GM13977 (cell line): ENCODE measurements at places on chromosomes 6 and 20.

DNA sequence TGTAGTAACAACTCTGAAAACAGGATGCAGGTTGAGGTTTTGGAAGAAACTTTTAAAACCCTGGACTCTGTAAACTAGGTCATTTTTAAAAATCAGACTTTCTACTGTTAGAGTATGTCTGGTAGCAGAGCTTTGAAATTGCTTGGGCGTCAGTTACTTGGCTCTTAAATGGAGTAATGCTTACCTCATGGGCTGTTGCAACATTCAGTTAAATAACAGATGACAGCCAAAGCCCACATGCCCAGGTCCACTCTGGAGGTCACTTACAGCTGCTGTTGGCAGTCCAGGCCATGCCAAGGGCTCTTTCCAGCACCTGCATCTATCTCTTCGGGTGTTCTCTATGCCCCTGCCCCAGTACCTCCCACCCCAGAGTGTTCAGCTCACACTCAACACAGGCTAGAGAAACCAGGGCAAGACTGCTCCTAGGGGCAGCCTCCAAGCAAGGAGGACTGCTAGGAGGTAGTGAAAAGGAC is 96.4 kb downstream of the BANF2 start:
- no peak for DNase-seq

DNA sequence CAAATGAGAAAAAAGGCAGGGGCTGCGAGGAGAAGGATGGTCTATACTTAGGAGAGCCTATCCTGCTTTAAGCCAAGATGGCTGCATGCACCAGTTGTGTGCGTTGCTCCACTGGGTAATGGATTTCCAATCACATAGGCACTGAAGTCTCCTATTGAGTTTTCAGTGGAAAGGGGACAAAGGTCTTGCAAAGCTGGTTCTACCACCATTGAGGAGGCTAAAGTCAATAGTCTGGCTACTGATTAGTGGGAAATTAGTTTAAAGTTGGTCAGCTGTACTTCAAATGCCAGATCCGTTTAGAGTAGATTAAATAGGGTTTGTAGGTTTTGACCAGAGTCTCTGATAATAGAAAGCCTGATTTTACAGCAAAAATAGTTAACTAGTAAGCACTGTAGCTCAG is 104.9 kb downstream of the SESN1 start:
- DNase-seq = no peak

GRCh38 chr6:79334674-79335073 is 100.2 kb upstream of the HMGN3 start:
- DNase-seq = no peak

DNA sequence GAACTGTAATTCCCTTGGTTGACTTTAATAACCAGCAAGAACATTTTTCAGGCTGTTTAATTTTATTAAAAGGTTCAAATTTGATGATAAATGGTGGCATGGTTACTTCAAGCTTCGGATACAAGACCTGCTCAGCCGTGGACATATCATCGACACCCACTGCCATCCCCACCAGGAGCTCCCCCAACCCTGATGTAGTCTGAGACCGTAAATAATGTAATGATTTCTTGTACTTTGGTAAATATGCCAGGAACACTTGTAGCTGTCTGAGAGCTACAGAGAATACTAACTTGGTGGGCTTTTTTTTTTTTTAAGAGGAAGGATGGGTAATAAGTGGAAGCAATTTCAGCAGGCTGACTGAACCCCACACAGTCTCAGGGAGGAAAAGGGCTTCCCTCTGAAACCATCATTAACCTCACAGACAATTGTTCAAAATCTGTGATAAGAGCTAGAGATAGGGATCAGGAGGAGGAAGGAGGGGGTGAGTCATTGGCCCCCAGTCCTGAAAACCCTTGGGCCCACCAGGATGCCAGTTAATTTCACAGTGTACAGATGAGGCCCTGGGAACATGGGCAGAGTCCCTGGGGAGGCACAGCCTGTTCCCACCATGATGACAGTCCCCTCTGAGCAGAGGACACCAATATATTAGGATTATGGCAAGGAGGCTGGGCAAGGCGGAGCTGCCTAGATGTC is 56.0 kb downstream of the APCDD1L start:
- no peak for DNase-seq

DNA sequence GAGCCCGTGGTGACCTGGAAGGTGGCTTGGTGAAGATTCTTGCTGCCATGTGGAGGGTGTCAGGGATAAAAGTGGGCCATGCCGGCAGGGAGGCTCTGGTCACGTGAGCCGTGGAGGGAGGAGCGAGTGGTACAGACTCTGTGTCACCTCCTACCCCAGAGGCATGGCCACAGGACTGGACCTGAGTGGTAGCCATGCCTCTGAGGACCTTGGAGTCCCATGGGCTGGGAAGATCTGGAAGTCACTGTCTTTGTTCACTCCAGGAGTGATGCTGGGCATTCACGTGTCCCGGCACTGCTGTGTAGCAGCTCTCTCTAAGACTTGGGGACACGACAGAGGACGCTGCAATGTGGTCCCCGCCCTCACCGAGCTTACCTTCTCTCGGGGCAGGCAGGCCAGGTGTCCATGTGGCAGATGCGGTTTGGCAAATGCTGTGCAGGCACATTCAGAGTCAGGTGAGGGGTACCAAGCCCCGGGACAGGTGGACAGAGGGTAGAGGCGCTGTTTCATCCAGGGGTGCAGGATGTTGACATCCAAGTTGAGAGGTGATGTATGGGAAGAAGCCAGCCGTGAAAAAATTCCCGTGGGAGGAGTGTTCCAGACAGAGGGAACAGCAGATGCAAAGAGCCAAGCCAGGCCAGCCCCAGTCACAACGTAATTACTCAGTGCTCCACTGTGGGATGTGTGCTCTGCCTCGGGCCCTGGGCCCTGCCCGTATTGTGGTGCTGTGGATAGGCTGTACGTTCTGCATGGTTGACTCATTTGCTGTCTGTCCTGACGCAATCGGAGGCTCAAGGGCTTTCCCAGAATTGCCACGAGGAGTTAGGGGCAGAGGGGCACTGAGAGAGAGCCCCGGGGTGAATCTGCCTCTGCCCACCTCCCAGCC is 307.8 kb downstream of the TAF4 start:
- no peak for DNase-seq

- no peak for DNase-seq
Measured at GRCh38 chr6:98724537-98724936, 109.8 kb upstream of the POU3F2 start.

- no peak for DNase-seq
Measured at GRCh38 chr6:33885132-33886057, 81.6 kb upstream of the MLN start.

- DNase-seq = no peak
Measured at GRCh38 chr6:17601386-17601703, 1.2 kb downstream of the FAM8A1 start.

GRCh38 chr6:97917369-97917768 is 634.4 kb upstream of the MMS22L start:
- DNase-seq = no peak

DNA sequence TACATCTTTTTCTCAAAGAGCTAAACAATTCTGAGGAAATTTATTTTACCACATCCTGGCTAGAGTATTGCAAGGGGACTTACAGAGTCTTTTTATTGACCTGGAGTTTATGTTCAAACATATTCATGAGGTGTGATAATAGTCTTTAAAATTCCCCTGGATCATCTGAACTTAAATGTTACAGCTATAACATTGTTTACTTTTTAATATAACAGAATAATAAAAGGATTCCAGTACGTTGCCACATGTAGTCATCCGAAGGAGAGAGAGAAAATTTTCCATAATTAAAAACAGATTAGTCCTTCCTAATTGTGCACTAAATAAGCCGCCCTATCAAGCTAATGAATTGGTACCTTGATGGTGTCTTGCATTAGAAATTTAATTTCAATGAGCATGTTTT is 765.4 kb upstream of the MAP3K7 start:
- DNase-seq = no peak

- no peak for DNase-seq
Measured at GRCh38 chr20:46312075-46312944, 4.0 kb upstream of the CDH22 start.

GRCh38 chr6:94600636-94601035 is 976.7 kb upstream of the MANEA start:
- DNase-seq = no peak

DNA sequence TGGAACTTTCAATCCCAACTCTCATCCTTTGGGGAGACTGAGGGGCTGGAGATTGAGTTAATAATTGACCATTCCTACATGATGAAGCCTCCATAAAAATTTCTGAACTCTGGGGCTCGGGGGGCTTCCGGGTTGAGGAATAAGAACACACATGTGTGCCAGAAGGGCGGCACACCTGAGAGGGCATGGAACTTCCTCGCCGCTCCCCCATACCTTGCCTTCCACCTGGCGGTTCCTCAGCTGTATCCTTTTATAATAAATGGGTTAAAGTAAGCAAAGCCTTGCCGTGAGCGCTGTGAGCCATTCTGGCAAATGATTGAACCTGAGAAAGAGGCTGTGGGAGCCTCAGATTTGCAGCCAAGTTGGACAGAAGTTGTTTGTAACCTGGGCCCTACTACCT is 164.8 kb downstream of the LY86 start:
- DNase-seq = no peak

GRCh38 chr6:127717384-127717783 is 140.4 kb downstream of the C6orf58 start:
- no peak for DNase-seq

GRCh38 chr6:37920667-37921066 is 101.1 kb downstream of the ZFAND3 start:
- DNase-seq = no peak

- no peak for DNase-seq
Measured at GRCh38 chr6:24010133-24010532, 115.9 kb upstream of the NRSN1 start.

DNA sequence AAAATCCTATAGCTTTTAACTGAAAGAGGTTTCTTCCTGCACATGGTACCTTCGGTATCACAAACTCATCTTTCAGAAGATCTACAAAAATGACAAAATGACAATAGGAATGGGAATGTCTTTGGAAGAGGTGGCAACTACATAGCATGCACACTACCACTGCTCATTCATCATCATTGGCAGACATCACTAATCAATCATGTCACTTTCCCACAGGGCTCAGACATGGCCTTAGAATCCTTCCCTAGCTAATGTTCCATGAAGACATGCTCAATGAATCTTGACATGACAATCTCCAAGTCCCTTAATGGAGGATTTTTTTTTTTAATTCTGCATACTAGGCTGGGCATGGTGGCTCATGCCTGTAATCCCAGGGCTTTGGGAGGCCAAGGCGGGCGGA is 3.2 kb upstream of the PGC start:
- no peak for DNase-seq

DNA sequence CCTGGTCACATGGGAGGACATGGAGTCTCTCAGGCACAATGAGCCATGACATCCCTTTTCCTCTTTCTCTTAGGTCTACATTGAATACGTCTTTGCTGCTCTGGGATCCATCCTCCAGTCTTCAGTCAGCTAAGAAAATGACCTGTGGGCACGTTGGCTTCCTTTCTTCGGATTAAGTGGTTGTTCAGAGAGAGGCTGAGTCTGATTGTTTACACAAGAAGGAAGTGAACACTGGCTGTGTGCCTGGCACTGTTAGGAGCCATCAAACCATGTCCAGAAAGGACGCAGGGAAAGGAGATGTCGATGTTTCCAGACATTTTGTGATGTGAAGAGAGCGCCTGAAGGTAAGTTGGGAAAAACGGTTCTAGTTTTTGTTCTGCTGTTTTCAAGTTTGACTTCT is 309.9 kb upstream of the CDYL start:
- no peak for DNase-seq

DNA sequence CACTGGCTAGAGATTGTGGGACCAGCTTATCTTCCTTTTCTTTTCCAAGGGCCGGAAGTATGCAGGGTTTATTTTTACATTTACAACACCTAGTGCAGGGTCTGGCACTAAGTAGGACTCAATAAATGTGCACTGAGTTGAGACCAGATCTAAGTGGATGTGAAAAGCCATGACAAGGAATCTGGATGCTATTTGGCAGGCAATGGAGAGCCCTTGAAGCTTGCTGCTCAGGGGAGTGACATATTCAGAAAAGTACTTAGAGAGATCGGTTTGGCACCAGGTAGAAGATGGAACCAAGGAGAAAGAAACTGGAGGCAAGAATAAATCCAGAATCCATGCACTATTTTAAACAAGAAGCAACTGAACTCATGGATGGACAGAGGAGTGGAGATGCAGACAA is 815.8 kb downstream of the MAFB start:
- no peak for DNase-seq

DNA sequence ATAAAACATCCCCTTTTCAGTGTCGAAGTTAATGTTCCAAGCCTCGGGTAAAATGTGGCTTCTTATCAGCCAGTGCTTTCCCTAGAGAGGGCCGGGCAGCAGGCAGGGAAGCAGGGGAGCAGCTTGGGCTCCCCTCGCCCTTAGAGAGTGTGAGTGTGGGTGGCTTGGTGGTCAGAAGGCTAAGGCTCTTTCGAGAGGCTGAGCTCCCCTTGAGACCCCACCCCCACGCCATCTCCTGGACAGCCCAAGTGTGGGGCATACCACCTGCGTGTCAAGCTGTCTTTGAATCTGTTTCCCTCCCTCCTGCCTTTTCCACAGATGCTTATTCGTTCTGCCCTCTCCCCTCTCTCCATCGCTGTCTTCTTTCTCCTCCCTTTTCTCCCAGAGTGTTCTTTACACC is 95.1 kb upstream of the FOXP4 start:
- peak; percentile 65 for DNase-seq
